ENCODE measurements at places on chromosomes 1 and 21.
A peak's percentile ranks its signal among the peaks of the same experiment; 100 is the strongest.

GRCh38 chr1:44924835-44925464 is 61.4 kb downstream of the EIF2B3 start:
- DNase-seq = no peak

DNA sequence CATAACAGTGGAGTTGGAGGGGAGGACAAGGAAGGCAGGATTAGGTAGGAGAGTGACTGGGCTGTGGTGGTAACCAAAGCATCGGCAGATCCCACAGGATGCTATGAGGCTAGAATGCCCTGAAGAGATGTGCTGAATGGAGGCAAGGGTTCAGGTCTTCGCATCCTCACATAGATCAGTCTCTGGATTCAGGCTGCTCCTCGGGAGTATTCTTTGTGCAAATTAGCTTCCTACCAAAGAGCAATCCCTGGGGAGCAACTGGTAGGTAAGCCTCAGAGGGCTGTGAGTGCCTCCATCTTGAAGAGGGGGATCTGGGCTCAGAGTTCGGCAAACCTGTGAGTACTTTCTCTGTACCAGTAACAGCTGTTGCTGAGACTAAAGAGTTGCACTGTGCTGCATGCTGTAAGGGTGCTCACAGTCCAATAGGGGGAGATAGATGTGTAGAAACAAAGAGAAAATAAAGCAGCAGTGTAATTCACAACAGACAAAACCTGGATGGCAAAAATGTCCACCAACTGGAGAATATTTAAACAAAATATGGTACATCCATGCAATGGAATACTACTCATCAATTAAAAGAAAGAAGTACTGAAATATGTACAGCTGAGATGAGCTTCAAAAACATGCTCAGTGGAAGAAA is 322.4 kb upstream of the DEPDC1 start:
- no peak for DNase-seq

DNA sequence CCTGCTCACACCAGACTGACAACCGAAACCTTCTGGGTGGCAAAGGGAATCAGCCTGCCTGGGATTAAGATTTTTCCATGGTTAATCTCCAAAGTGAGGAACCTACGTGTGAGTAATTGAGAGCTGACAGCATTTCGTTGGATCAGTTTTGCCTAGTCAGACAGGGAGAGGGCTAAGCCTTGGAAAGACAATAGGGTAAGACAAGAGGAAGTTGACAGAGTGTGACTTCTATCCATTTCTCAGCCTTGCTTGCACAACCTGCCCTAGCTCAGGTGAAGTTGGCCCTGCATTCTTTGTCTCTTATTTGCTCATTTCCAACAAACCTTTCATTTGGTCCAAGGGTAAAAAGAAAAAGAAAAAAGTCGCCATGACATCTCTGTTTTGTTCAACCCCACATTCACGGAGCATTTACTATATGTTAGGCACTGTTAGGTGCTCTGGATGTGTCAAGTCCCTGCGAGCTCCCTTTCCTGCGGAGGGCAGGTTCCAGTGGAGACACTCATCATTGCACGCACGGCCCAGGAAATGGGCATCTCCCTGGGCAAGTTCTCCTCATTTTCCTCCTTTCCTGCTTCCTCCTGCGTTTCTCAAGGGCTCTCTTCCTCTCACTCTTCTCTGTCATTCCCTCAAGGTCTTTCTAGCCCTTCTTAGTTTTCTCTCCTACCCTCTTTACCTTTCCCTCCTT is 23.3 kb downstream of the KIRREL1 start:
- no peak for DNase-seq

DNA sequence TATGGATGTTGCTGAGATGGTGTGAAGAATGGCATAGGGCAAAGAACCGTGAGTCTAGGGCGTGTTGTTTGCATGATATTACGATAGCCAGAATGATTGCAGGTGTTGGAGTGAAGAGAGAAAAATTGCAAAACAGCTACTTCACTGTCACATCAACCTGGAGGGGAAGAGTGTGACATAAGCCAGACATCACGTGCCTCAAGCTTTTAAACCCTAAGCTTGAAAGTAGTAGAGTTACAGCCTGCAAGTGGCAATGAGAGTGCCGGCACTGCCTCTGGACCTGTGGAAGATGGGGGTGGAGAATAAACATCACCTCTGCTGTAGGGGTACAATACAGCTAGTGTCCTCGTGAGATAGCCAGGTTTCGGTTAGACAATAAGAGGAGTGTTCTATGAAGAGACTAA is 11.1 kb downstream of the EEIG2 start:
- DNase-seq = no peak

DNA sequence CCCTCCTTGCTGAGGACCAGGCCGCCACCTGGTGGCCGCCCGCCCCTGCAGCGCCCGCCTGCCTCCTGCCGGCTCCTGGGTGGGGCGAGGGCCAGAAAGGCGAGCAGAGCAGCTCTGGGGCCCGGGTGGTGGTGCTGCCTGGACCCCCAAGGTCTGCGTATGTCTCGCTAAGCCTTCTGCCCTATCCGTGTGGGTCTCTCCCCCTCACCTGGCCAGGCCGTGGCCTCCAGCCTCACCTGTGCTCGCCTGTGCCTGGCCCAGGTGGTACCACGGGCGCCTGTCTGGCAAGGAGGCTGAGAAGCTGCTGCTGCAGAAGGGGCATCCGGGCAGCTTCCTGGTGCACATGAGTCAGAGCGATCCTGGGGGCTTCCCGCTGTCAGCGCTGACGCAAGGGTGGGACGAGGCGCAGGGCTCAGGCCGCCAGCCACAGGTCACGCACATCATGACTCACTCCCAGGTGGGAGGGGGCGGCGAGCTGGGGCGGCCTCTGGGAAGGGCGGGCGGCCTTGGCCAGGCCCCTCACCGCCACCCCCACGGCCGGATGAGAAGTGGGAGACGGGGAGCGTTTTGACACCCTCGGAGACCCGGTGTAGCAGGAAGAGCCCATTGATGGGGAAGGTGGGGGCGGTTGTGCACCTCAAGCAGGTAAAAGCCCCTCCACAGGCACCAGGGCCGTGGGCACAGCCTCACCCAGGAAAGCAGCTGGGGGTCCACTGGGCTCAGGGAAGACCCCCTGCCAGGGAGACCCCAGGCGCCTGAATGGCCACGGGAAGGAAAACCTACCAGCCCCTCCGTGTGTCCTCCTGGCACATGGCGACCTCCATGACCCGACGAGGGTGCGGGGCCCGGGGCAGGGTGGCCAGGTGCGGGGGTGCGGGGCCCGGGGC is 9.9 kb downstream of the RNF223 start:
- peak; percentile 33 for DNase-seq

- no peak for DNase-seq
Measured at GRCh38 chr1:21607549-21608529, 61.3 kb downstream of the RAP1GAP start.

- DNase-seq = no peak
Measured at GRCh38 chr21:41503331-41503730, 4.6 kb downstream of the TMPRSS2 start.

- no peak for DNase-seq
Measured at GRCh38 chr1:46473991-46474390, 15.6 kb upstream of the DMBX1 start.

GRCh38 chr1:204445860-204446412 is 34.3 kb upstream of the PPP1R15B start:
- no peak for DNase-seq

DNA sequence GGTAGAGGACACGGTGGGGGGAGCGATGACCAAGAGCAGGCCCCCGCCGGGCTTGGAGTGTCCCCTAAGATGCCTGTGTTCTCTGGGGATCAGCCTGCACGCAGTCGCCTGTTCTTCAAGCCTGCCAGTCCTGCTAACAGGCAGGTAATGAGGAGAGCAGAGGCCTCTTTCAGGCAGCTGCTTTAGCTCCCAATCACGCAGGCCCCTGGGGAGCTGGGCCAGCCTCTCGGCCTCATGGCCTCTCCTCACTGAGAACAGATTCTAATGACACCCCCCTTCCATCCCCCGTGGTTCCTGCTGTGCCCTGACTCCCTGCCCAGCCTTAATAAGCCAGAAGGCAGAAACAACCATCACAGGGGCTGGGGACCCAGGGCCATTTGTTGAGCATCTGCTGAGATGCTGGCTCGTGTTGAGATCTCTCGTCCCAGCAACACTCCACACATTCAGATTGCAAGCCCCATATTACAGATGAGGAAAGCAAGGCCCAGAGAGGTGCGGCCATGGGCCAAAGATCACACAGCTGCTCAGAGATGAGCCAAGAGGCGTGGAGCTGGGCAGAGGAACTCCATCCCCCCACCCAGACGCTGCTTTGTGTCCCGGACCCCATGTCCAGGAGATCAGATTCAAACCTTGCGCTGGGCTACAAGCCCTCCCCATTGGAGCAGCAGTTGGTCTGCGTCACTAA is 71.6 kb upstream of the CASZ1 start:
- DNase-seq = peak; percentile 28

DNA sequence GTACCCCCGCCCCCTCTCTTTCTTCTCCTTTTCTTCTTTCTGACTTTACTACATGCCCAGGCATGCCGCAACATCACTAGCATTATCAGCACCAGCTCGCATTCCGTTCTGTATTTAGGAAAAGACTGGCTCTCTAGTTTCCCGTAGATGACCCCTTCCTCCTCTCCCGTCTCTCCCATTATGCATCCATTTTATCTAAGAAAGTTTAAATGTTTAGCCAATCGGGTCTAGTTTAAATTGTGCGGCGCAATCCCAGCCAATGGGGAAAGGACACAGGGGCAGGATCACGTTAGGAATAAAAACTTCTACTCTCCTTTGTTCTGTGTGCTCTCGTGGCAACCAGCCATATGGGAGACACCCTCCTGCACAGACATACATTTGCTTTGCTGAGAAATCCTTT is 2.3 kb upstream of the KRTAP10-7 start:
- no peak for DNase-seq
